ENCODE measurements at places on chromosomes 2 and 18. TPM values are rescaled to one million over a fixed set of nuclear protein-coding genes. Genes with fewer than 3 reads are reported as not detected.

The MYO5B gene
- polyA plus RNA-seq, result 0.24 TPM

The MTLN gene
- polyA plus RNA-seq, result 20.7 TPM

The CEP68 gene
- 5.5 TPM for polyA plus RNA-seq

The MERTK gene
- 0.62 TPM for polyA plus RNA-seq

Data from IMR-90 (cell line).